Kidney epithelial cell (primary cell): ENCODE measurements at places on chromosomes 5 and 9. TPM values are rescaled to one million over a fixed set of nuclear protein-coding genes. Genes with fewer than 3 reads are reported as not detected.

NTNG2 gene
- total RNA-seq, result 0.42 and 0.89 TPM in 2 replicates

HOMER1 gene
- total RNA-seq, result 6.0 and 9.6 TPM in 2 replicates

C1QTNF3 gene
- total RNA-seq, result 1.1 and 1.2 TPM in 2 replicates

ACTBL2 gene
- 1.3 and 1.5 TPM in 2 replicates for total RNA-seq

GABRA6 gene
- total RNA-seq, result not detected in 2 replicates

ORM2 gene
- not detected in 2 replicates for total RNA-seq

CNTLN gene
- 3.8 and 4.1 TPM in 2 replicates for total RNA-seq

OR13C4 gene
- not detected in 2 replicates for total RNA-seq

KIF4B gene
- total RNA-seq, result not detected in 2 replicates

DDX4 gene
- not detected in 2 replicates for total RNA-seq

GRHPR gene
- total RNA-seq, result 119 and 142 TPM in 2 replicates

PLCXD3 gene
- total RNA-seq, result 0.48 and 0.84 TPM in 2 replicates
